ENCODE measurements at places on chromosomes 11 and 22. TPM values are rescaled to one million over a fixed set of nuclear protein-coding genes. Genes with fewer than 3 reads are reported as not detected.

DNA sequence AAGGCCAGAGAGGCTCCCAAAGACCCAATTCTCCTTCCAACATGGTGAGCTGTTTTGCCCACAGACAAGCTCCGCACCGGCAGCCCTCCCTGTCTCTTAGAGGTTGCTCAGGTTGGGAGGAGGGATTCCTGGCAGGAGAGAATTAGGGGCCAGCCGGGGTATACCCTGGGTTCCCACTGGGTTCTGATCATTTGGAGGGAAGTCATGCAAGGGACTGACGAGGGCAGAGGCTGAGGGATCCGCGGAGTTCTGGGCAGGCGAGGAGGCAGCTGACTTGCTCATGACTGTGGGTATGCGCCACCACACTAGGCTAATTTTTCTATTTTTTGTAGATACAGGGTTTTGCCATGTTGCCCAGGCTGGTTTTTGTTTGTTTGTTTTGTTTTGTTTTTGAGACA, 4.6 kb downstream of the ST3GAL4 start:
- no peak for DNase-seq

DNA sequence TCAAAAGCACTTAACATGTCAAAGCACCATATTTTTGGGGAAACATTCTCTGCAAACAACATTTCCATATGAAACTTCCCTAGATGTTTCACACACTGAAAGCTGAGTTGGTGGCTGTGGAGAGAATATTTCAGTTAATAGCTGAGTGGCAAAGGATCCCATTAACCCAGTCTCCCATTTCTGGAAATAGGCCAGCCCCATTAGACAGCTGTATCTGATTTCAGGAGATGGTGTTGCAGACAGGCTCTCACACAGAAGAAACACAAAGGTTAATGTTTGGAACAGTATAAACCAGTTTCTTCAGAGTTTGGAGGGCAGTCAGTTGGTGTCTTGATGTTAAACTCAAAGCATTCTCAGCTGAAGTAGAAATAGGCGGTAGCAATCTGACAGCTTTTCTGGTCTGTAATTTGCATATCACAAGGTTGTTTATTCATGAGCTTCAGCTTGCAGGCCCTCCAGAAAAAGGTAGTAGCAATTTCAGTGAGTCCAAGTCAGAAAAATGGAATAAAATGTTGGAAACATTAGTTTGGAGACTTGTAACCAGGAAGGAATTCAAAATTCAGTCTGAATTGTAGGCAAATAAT, 15.5 kb upstream of the ZBTB44 start:
- DNase-seq = no peak

DNA sequence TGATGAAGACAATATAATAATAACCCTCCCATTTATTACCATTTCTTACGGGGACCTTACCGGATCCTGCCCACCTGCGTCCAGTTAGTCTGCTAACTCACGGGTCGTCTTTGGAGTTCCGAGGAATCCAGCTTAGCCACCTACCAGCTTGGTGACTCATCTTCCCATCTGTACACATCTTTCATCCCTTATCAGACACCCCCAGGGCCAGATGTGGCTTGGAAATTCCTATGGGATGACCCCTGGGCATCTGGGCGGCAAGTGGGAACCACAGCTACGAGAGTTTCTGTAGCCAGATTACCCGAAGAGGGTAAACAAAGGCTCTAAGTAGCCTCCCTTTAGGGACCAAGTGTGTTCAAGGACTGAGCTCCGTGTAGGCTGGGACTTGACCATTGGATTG, 12.8 kb upstream of the PRR5 start:
- no peak for DNase-seq

- no peak for DNase-seq
Measured at GRCh38 chr11:121131656-121132055, 30.6 kb downstream of the TECTA start.

DNA sequence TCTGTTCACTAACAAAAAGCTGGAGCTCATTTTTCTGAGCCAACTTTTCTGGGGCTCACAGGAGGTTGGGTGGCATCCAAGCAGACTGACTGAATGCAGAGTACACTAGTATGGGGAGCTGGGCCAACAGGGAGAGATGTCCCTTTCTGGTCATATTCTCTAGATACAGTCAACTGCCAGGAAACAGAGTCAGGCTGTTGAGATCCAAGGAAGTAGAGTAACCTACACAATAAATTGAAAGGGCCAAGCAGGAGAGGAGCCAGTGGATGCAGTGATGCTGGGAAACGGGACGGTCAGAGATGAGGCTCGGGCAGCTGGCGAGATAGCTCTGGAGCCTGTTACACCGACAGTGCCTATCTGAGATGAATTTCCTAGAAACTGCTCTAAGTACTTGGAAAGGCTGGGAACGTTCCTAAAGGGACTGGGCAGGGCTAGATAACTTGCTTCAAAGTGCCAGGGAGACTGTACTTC, 71.1 kb downstream of the LARGE2 start:
- peak; percentile 58 for DNase-seq

- DNase-seq = no peak
Measured at GRCh38 chr11:15150507-15150906, 35.8 kb downstream of the INSC start.

DNA sequence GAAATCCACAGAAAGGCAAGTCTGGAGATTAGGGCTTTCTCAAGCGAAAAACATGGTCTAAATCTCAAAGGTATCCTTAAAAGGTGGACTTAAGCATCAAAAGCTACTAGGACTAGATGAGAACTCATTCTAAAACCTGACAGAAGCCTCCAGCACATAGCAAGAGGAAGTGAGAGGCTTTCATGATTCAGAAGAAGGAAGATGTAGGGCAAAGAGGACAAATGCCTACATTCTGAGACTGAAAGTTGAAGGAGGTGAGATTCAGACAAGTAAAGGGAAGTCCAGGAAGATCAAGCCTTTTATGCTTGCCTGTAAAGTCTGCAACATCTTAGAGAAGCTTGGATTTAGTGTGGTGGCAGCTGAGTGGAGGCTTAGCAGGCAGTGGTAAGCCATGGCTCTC, 98.9 kb downstream of the PGR start:
- DNase-seq = no peak

DNA sequence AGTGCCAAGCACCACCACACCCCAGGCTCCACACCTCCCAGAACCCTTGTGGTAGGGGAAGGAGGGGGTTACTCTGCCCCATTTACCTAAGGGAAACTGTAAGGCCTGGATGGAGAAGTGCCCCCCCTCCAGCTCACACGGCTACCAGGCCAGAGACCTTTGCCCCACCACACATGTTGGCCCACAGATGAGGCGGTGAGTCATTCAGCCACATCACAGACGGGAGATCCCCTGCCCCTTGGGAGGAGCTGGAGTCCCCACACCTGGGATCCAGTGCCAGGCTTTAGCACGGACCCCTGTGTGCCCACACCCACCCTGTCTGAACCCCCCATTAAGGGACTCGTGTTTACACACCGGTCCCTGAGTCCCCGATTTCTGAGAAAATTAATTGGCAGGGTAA, 24.9 kb downstream of the CDKN1C start:
- DNase-seq = peak; percentile 40

GRCh38 chr11:117814204-117814765, 10.3 kb downstream of the FXYD2 start:
- DNase-seq = peak; percentile 79

- DNase-seq = no peak
Measured at GRCh38 chr11:130128626-130129025, 31.0 kb upstream of the ST14 start.

- peak; percentile 70 for DNase-seq
Measured at GRCh38 chr11:130181295-130182272, 22.0 kb downstream of the ST14 start.

DNA sequence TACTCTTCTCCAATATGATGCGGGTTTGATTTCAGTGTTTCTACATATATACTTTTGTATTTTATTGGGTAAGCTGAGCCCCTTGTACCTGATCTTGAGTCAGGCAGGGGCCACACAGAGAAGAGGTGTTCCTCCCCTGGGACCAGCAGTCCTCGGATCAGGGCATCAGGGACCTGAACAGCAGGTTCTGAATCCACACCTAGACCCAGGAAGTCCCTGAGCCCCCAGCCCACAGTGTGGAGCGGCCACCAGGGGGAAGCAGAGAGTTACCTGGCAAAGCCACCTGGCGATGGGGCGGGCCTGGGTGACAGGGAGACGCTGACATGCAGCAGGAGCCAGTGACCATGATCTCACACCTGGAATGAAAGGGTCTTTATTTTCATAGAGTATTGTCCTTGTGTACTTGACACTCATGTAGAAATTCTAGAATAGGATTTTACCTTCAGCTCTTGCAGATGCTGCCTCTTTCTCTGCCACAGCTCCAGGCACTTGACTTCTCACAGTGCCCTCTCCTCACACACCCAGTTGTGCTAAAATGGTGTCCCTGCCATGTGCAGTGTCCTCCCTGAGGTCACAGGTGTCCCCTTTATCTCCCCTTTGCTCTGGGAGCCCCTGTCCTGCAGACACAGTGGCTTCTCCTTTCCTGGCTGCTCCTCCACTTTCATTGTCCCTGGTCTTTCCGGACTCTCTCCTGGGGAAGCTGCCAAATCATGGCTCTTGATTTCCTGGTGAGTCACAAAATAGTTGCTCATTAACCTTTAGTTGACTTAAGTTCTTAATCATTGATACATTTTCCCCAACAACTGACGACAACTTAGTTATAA, 48.5 kb downstream of the GGTLC2 start:
- DNase-seq = peak; percentile 79

- DNase-seq = no peak
Measured at GRCh38 chr11:30573951-30574350, 12.2 kb downstream of the MPPED2 start.

- no peak for DNase-seq
Measured at GRCh38 chr11:78227921-78228320, 39.2 kb downstream of the USP35 start.

PRRG4 gene
- 12.7 TPM for total RNA-seq

RNF214 gene
- 30.5 TPM for total RNA-seq

PRAME gene
- total RNA-seq = 1.5 TPM

MOGAT2 gene
- 1.4 TPM for total RNA-seq

TP53AIP1 gene
- total RNA-seq = not detected

CASP5 gene
- total RNA-seq = not detected
